IPS DF 6.9 (cell line): ENCODE measurements at places on chromosomes 12 and 14.

DNA sequence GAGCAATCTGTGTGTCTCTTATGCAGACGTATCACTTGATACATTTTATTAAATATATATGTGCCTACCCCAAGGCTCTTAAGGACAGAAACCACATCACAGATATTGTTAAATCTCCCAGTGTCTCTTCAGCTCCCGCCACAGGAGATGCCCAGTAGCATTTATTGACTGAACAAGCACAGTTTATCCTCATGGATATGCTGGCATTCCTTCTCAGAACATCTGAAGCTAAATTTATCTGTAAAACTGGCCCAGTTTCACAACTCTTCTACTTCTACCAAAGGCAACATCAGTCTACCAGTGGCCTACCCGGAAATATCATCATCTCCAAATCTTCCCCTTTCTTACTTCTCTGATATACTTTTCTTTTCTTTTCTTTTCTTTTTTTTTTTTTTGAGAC lies 10.7 kb downstream of the APOLD1 start:
- DNase-seq: no peak

DNA sequence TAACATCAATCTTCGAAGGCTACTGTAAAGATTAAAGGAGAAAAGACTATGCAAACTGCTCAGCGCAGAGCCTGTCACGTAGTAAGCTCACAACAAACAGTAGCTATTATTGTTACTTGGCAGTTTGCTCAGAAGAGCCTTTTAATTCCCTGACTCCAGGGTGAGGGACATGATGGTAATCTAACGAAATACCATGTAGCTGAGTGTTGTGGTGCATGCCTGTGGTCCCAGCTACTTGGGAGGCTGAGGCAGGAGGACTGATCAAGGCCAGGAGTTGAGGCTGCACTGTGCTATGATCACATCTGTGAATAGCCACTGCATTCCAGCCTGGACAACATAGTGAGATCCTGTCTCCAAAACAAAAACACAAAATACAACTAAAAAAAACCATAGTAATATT lies 22.8 kb downstream of the HEBP1 start:
- DNase-seq: no peak

DNA sequence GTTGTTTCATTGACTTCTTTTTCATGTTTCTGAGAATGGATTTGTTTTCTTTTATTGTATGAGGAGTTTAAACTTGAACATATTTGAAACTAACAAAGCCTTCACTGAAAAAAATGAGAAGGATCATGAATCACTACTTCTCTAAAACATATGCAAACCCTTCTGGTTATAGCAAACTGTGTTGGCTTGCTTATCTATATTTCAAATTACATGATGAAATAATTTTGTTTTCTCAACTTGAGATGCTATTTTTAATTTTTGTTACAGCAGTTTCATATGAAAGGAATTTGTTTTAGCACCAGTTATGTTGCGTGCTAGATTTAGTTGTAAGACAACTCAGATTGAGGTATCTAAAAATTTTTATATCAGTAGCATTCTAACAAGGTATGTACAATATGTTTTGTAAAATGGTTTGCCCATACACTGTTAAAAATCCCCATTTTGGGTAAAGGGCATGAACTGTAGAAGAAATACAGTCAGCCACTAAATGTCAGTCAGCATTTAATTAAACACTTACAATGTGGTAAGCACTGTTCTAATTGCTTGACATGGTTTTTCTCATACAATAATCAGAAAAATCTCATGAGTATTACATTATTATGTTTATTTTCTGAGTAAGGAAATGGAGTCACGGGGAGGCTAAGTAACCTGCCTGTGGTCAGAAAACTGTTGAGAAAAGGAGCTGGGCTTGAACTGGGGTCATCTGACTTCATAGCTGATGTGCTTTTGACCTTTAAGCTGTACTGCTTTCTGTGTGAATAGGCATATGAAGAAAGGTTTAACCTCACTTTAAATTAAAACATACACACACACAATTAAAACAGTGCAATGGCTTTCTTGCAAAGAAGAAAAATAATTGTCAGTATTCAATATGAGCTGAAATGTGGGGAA lies 105.7 kb downstream of the PLEKHA5 start:
- no peak for DNase-seq

GRCh38 chr12:40980427-40980961 lies 207.6 kb upstream of the PDZRN4 start:
- DNase-seq: no peak

DNA sequence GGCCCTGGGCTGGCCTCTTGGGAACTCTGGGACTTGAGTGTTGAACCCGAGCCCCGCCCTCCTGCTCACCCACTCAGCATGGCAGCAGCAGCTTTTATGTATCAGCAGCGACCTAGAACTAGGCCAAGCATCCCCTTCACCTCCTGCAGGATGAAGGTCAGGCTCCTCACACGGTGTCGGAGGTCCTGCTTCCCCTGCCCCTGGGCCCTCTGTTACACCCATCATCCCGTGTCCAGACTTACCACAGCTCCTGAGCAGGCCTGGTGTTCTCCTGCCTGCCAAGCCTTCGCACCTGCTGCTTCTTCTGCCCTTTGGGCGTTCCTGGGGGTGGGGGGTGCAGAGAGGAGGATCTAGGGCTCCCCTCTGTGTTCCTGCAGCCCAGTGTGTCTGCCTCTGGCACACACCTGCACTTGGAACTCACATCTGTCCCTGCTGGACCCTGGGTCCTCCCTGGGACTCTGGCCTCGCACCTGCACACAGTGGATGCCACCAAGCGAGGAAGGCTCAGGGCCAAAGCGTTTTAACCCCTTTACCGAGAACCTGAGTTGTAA lies 80.3 kb downstream of the PAPOLA start:
- no peak for DNase-seq

DNA sequence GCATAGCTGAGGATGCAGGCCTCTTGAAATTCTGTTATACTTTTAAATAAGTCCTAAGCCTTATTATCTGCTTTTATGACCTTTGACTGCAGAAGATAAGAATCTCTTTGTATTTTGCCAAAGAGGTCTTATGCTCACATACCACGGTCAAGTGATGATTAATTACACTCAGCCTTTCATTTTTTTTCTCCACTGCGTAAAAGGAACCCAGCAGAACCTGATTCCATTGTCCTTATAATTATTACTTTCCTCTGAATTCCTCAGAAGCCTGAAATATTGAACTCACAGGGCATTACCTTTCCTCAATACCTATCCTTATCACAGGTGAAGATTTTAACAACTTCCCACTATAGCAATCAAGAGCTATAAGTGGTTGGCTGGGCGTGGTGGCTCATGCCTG lies 498.7 kb upstream of the RPL10L start:
- no peak for DNase-seq

GRCh38 chr14:72577521-72577920 lies 316.4 kb downstream of the DPF3 start:
- no peak for DNase-seq

DNA sequence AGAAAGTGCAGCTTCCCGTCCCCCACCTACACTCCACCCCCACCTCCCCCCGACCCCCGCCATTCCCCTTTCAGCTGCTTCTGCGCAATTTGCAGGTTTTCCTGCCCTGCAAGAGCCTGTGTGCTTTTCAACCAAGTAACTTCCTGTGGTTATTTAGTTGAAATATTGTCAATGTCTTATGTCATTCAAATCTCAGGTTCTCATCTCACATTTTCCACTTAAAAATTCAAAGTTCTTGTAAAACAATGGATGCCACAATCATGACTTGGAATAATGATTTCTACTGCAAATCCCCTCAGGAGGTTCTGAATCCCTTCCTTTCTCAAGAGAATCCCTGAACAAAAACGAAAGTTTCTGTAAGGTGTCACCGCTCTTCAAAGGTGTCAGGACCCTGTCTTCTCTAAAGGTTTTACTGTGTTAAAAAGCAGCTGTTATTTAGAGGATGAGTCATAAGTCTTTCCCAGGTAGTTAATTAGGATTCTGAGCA lies 31.6 kb downstream of the WBP11 start:
- no peak for DNase-seq

GRCh38 chr14:83425138-83425537 lies 1891.5 kb upstream of the SEL1L start:
- no peak for DNase-seq

DNA sequence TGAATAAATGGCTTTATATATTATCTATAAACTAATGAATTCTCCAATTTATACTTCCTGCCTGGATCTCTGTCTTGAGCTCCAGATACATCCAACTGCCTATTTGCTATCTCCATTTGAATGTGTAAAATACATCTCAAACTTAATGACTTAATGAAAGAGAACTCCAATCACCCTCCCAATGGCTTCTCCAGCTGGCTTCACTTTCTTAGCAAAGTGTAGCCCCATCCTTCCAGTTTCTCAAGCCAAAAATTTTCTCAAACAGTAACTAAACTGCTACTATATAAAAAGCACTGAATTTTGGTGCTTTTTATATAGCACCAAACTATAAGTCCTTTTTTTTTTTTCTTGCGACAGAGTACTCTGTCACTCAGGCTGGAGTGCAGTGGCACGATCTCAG lies 2.6 kb downstream of the CRY1 start:
- no peak for DNase-seq

DNA sequence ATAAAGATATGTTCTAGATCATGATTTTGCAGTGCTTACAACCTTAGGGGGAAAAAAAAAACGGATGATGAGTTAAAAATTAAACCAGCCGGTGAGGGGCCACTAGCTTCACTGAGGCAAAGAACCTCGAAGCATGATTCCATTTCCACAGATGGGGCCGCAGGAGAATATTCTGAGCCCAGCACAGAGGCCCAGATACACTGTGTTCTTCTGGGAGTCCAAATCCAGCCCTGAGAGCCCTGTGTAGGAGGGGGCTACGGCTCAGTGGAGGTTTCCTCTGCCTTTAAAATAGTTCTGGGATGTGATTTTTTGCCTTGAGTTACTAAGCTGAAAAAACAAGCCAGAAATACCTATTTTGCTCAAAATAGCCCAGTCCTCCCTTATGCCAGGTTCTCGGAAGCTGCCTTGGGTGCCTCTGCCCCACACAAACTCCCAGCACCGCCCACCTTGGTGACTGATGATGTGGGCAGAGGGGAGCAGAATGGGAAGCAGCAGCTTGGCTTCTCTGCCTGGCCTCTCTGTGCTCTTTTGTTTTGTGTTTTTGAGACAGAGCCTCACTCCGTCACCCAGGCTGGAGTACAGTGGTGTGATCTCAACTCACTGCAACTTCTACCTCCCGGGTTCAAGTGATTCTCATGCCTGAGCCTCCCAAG lies 105.4 kb upstream of the BCL2L14 start:
- no peak for DNase-seq

DNA sequence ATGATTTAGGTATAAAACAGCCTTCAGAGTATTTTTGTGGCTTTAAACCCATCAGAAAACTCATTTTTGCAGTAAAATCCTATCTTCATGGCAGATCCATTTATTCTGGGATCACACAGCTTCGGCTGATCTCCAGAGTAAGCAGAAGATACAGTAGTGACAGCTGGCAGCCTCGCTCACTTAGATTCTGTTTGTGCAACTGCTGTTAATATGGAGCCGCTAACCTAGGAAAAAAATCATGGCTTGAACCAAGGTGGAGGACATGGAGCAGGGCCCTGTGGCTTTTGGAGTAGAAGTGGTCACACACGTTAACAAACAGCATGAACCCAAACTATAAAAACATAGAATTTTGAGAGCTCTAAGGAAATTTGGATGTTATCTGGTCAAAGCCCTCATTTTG lies 137.2 kb upstream of the ARHGAP5 start:
- DNase-seq: no peak
